SK-N-SH (cell line): ENCODE measurements at places on chromosomes 16 and 17. TPM values are rescaled to one million over a fixed set of nuclear protein-coding genes. Genes with fewer than 3 reads are reported as not detected.
A peak's percentile ranks its signal among the peaks of the same experiment; 100 is the strongest.

- peak; percentile 50 for DNase-seq
These were observed 17.2 kb downstream of the TMEM114 start for GRCh38 chr16:8572919-8573724.

GRCh38 chr16:86850670-86851069, 272.3 kb downstream of the FOXL1 start:
- DNase-seq: no peak

DNA sequence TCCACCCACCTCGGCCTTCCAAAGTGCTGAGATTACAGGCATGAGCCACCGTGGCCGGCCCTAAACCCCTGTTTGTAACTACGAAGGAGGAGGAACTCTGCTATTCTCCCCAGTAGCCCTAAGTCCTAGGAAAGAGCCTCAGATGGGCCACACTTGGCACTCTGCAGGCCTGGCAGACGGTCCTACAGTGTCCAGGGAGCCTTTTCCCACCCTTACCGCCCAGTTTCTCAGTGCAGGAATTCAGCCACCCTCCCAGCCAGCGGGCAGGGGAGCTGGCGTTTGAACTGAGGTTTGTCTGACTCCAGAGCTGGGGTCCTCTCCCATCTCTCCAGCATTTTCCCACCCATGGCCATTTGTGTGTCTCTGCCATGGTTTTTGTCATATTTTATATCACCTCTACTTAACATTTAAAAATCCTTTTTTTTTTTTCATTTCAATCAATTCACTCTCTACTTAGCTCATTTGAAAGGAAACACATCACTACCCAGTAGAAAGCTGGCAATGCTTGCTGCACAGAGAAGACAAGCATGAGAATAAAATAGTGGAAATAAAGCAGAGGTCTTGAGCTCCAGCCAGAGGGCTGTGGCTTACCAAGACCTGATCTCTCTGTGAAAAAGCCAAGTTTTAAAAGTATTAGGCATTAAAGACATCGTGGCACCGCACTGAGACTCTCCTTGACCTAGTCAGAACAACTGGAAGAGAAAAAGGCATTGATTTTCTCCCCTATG, 34.9 kb downstream of the BCO1 start:
- no peak for DNase-seq

DNA sequence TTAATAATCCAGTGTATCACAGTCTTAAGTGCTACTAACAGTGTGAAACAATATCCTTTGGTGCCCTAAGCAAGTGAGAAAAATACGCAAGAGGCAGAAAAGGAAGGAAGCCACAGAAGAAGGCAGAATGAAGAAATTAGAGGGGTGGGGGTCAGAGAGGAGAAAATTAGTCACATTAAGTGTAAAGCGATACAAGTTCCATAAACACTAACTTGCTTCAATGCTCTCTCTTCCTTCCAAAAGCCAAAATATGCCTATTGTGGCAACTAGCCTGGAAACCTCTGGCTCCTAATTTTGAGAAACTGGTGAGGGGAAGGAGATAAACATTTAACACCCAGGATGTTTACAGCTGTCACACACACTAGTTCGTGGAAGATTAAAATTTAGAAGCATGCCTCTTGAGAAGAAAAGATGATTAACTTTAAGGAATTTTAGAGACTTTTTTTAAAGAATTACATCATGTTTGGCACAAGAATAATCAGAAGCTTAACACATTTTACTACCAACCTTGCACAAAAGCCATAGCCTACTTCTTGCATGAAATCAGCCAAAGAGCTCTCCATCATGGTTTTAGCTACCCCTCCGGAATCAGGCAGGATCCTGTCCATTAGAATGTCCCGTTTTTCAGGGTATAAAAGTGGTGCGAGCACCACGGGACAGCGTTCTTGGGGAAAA, 44.7 kb downstream of the CNOT1 start:
- DNase-seq: no peak

DNA sequence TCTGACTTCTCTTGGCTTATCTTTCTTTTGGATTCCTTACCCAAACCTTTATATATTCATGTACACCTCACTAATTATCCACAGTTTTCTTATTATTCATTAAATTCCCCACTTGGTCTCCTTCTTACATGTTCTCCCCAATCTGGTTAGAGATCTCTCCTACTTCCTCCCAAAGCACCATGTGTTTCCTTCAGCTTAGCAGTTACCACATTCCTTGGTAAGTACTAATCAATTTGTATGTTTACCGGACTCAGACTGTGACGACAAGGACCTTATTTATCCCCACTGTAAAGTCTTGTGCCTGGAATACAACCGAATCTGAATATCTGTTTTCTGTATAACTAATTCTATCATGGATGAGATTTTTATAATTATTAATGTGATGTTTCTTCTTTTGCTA, 389.5 kb downstream of the KCNJ2 start:
- DNase-seq: no peak

DNA sequence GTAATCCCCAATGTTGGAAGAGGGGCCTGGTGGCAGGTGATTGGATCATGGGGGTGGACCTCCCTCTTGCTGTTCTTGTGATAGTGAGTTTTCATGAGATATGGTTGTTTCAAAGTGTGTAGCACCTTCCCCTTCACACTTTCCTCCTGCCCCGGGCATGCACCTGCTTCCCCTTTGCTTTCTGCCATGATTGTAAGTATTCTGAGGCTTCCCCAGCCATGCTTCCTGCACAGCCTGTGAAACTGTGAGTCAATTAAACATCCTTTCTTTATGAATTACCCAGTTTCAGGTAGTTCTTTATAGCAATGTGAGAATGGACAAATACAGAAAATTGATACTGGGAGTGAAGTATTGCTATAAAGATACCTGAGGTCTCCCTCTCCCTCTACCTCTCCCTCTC, 29.4 kb downstream of the RNF112 start:
- DNase-seq: no peak

GRCh38 chr16:27547134-27547533, 2.6 kb downstream of the GTF3C1 start:
- no peak for DNase-seq

GRCh38 chr17:59765038-59765437, 57.6 kb downstream of the VMP1 start:
- DNase-seq: no peak

- no peak for DNase-seq
These were observed 24.3 kb downstream of the CDRT15 start for GRCh38 chr17:14212401-14212800.

Gene KRT23
- not detected in 2 replicates for polyA plus RNA-seq

Gene TBC1D26
- polyA plus RNA-seq: not detected in 2 replicates

Gene ZSCAN10
- polyA plus RNA-seq: 0.05 TPM in 1 of 2 replicates, not detected in the other

Gene CCL16
- not detected in 2 replicates for polyA plus RNA-seq

Gene KRTAP2-2
- not detected in 2 replicates for polyA plus RNA-seq

Gene TNK1
- 0.64 and 0.75 TPM in 2 replicates for polyA plus RNA-seq

Gene KRTAP4-3
- polyA plus RNA-seq: not detected in 2 replicates

Gene DRC3
- 3.6 and 5.5 TPM in 2 replicates for polyA plus RNA-seq
